HT1080 (cell line): ENCODE measurements at places on chromosomes 12 and 14. TPM values are rescaled to one million over a fixed set of nuclear protein-coding genes. Genes with fewer than 3 reads are reported as not detected.

GRCh38 chr14:104549536-104550339 is 29.8 kb upstream of the C14orf180 start:
- no peak for DNase-seq

GRCh38 chr12:113333877-113334785 is 778 bp downstream of the SLC8B1 start:
- DNase-seq, result no peak

The HOXC6 gene
- 1.3 and 2.0 TPM in 2 replicates for total RNA-seq

DNA sequence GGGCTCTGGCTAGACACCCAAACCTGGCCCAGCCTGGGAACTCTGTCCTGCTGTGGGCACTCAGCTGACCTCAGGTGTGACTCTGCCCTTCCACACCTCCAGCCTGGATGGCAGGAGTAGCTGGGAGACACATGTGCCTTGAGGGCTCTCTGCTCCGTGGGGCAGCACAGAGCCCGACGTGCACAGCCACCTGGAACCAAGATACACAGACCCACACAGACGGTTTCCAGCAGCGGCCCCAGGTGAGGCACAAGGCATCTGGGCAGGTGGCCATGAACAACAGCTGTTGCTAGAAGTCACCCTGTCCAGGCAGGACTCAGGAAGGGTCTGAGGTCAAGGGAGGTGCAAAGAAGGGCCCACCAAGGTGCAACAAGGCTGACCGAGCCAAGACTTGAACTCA is 5.9 kb downstream of the DEGS2 start:
- no peak for DNase-seq

DNA sequence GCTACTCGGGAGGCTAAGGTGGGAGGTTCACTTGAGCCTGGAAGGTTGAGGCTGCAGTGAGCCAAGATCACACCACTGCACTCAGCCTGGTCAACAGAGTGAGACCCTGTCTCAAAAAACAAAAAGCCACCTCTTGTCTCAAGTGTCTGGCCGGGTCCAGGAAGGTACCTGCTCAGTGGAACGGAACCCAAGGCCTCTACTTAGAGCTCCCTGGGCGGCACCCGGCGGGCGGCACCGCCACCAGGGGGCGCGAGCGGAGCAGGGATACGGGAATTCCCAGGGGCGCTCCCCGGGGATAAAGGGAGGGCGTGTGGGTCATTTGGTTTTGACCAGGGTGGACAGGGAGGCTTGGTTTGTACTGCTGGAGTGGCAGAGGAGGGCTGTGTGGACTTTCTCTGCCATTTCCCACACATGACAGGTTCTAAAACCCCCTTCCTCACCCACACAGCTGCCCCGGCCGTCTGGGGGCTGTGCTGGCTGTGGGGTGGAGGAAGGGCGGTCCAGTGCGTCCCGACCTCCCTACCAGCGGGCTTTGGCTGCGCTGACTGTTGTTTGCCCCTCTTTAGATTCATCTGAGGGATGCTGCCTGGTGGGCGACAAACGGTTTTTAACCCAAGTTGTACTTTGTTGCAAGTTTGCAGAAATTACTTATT is 91.4 kb downstream of the SETD3 start:
- peak; percentile 17 for DNase-seq

The KLRK1 gene
- total RNA-seq, result not detected in 2 replicates

The CEBPE gene
- 0.13 TPM in 1 of 2 replicates, not detected in the other for total RNA-seq

- DNase-seq, result no peak
Observed at GRCh38 chr12:86950444-86950843, 694.3 kb upstream of the MGAT4C start.

GRCh38 chr14:32332415-32333316 is 3.6 kb downstream of the AKAP6 start:
- no peak for DNase-seq

DNA sequence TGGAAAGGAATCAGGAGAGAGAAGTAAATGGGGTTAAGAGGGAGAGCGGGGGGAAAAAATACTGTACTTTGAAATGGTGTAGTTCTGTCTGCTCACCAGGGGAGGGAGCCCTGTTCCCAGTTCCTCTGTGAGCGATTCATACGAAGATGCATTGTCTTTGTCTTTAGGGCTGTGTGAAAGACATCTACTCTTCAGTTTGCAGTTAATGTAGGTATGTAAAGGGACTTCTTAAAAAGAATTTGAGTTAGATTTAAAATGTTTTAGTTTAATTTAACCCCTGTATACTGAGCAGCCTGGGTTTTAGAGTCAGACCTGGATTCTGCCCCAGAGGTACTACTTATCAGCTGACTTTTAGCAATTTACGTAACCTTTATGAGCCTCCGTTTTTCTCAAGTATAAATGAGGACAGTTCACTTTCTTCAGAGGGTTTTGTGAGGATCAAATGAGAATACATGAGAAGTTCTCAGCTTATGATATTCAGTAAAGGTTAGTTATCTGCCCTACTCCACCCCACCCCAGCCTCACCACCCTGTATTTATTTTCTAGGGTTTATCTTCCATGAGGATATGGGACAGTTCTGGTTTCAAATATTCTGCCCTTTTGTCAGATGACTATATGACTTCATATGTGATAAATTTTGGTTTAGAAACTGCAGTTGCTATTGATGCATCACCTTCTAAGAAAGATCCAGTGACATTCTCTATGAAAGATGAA is 82.5 kb upstream of the EVL start:
- peak; percentile 58 for DNase-seq

DNA sequence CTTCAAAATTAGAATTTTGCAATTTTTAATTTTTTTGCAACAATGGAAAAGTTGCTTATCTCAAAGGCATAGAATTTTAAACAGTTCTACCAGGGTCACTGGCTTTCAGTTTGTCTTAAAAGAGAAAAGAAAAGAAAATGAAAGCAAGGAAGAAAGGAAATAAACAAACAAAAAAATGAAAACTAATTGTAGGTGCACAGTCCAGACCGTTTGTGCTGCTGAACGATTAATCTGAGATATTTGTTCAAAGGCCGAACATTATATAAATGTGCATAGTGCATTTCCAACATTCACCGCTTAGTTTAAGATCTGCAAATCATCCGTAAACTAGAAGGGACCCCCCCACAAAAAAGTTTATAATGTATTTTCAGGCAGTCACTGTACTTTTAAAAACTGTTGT is 5.5 kb upstream of the OTX2 start:
- no peak for DNase-seq

DNA sequence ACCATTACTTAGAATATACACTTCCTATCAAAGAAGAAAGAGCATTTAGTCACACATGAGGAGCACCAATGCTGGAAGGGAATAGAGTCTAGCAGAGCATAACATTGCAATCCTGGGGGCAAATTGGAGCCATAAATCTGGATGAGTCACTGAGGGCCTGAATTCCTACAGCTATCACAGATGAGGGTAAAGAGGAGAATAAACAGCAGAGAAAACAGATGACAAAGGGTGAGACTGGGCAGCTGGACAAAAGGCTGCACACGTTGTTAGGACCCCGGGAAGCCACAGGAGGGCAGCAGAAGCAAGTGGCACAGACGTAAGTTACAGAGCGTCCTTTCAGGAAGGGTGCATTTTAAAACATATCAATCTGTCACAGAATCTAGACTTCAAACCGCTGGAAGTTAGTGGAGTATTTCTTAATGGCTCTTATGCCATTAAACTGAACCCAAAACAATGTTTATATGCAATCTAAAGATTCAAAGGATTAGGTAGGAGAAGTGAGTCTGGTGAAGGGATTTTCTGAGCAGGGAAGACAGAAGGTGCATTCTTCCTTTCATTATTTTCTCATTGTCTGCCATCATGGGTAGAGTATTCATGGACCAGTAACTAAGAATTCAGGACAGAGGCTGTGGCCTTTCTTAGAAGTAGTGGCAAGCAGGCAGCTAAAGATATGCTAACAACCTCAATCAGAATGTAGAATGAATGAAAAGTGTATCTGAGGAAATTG is 159.8 kb upstream of the DAAM1 start:
- DNase-seq, result peak; percentile 93
